ENCODE measurements at places on chromosomes 5 and 9.

- no peak for DNase-seq
Observed at GRCh38 chr9:128375865-128376264, 4.7 kb downstream of the URM1 start.

DNA sequence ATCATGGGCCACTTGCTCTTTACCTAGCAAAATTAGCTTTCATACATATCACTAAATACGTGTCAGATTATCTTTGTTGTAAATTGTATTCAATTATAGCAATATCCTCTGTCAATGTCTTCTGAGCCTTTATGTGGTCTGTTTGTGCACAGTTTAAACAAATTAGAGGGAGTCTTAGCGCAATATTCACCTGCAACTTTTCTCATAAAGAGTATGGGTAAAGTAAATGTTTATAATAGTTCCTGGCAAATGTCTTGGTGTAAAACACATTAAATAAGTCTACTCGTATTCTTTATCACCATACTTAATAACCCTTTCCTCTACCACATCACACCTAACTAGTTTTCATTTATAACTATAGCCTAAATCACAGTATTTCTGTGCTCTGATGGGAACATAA, 169.0 kb downstream of the PCSK1 start:
- DNase-seq = no peak

DNA sequence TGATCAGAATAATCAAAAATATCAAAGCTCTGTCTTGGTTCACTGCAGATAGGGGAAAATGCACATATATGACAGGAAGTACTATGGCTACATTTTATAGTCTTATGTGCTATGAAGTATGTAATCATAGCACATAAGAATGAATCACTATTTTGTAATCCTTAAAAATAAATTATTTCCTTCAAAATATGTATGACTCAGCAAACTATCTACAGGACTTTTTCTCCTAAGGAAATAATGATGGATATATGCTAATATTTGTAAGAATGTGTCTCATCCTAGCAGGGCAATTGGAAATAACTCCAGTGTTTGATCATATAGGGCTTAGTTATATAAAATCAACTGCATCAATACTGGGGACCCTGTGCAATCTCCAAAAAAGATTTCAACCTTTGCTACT, 85.1 kb downstream of the SLC24A2 start:
- DNase-seq = no peak

GRCh38 chr5:154313360-154314017, 123.0 kb downstream of the GALNT10 start:
- no peak for DNase-seq
